Forelimb muscle (tissue), 1 donor: ENCODE measurements at places on chromosomes 11 and 22. TPM values are rescaled to one million over a fixed set of nuclear protein-coding genes. Genes with fewer than 3 reads are reported as not detected.

GRCh38 chr11:66716996-66717395 is 12.0 kb downstream of the SPTBN2 start:
- DNase-seq, result no peak

DNA sequence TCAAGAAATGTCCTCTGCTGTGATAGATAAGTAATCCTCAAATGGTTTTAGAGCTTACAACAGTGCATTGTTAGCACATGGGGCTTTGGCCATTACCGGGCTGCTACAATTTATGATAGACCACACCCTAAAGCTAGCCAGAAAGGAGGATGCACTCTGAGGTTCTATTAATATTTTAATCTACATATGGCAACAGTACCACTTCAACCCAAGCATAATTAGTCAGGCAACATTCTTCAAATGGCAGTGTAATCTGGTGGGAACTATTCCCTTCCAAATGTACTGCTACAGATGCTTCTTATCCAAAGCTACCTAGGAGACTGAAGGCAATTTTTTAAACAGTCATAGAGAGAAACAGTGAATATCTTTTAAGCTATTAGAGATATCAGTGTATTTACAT is 697.6 kb downstream of the KCNA4 start:
- no peak for DNase-seq

- DNase-seq, result no peak
Observed at GRCh38 chr22:30283342-30283741, 6.0 kb downstream of the CASTOR1 start.

DNA sequence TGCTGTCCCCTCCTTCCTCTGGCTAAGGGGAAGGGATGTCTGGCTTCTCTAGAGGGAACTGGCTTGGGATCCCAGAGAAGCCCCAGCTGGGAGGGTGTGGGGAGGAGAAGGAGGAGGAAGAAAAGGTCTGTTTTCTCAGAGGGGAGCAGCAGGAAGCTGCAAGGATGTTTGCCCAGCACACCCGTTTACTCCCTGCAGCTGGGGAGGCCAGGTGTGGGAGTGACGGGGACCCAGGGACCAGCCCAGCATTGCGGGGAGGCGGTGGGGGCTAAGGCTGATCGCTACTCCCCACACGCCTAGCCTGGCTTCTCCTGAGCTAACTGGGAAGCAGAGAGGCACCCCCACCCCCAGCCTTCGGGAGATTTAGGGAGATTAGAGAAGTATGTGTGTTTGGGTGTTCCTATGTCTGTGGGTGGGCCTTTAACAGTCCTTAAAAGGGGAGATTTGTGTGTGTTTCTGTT is 3.9 kb downstream of the CREB3L1 start:
- no peak for DNase-seq

DNA sequence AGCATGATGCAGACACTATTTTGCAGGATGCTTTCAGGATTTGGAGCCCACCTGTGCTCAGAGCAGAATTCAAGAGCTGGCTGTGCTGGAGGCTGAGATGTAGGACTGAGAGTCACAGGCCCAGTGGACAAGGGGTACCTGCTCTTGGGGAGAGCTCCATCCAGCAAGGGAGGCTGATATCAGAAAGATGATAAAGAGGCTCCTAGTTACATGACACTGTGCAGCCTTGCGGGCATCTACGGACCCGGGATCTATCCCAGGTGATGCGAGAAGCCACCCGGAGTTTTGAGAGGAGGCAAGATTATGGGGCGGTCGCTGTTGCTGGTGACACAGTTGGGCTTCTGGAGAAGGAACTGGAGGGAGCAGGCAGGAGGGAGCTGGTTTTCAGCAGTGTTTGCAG is 579.0 kb downstream of the TBC1D22A start:
- no peak for DNase-seq

DNA sequence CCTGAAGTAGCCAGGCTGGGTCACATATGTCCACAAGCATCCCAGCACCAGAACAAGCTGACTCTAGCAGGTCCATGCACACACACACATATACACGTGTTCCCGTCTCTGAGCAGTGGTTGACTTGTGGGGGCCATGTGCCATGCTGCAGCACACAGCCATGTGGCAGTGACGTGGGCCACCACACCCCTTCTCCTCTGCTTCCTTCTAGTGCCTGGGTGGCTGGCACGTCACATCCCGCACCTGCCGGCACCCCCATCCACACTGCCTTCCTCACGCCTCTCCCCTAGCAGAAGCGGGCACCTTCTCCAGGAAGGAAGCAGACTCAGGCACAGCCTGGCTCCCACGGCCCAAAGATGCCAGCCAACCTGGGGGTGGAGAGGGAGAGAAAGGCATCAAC is 9.5 kb downstream of the SYT7 start:
- DNase-seq, result no peak

DNA sequence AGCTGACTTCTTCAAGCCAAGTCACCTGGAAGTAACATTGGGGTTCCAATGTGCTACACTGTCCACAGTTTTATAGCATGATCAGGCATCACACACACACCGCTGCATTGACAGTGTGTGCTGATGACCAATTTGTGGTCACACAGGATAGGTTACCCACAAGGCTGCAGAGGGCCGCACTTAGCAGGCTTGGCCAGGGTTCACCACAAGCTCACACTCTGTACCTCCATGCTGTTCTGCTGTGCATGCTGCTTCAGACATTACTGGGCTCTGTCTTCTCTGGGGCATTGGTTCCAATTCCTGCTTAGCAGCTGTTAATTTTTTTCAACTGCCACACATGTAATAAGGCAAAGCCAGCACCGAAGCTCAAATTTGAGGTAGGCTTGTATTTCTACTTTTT is 11.0 kb upstream of the NRIP3 start:
- no peak for DNase-seq

GRCh38 chr11:71266114-71266833 is 13.9 kb upstream of the SHANK2 start:
- DNase-seq, result no peak

- no peak for DNase-seq
Observed at GRCh38 chr11:20966489-20966888, 297.1 kb downstream of the NELL1 start.

- no peak for DNase-seq
Observed at GRCh38 chr11:95241681-95242081, 10.7 kb upstream of the SESN3 start.

- DNase-seq, result no peak
Observed at GRCh38 chr22:20536590-20537324, 29.3 kb downstream of the MED15 start.

GRCh38 chr11:12377106-12377823 is at the start of gene PARVA:
Gene PARVA (plus strand): TSS chr11:12377571. CDS start chr11:12377648, 77 bp downstream.
- DNase-seq, result no peak

- no peak for DNase-seq
Observed at GRCh38 chr11:2580061-2580421, 119.8 kb downstream of the KCNQ1OT1 start.

GRCh38 chr11:44621140-44621681 is 55.7 kb downstream of the CD82 start:
- DNase-seq, result no peak

FAM83F gene
- polyA plus RNA-seq, result 0.09 TPM

DCHS1 gene
- polyA plus RNA-seq, result 35.8 TPM

SEZ6L gene
- 0.40 TPM for polyA plus RNA-seq

MCM5 gene
- 26.2 TPM for polyA plus RNA-seq

SAC3D1 gene
- polyA plus RNA-seq, result 12.5 TPM

HINFP gene
- 20.2 TPM for polyA plus RNA-seq
